ENCODE measurements at places on chromosomes 5 and 9.

DNA sequence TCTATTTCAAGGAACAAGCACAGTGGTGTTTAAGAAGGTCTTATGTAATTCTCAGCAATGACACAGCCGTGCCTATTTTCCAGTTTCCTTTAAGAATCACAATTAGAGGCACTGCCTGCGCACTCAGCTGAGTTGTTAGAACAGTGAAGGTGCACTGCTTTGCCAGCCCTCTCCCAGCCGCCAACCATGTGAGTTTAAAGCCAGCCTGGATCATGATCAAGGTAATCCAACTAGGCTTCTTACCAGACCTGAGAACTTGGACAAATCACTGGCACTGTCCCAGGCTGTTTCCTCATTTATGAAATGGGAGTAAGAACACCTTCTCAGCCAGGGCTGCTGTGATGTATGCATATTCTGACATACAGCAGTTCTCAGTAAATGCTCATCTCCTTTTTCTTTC, 99.6 kb downstream of the ASTN2 start:
- no peak for DNase-seq

DNA sequence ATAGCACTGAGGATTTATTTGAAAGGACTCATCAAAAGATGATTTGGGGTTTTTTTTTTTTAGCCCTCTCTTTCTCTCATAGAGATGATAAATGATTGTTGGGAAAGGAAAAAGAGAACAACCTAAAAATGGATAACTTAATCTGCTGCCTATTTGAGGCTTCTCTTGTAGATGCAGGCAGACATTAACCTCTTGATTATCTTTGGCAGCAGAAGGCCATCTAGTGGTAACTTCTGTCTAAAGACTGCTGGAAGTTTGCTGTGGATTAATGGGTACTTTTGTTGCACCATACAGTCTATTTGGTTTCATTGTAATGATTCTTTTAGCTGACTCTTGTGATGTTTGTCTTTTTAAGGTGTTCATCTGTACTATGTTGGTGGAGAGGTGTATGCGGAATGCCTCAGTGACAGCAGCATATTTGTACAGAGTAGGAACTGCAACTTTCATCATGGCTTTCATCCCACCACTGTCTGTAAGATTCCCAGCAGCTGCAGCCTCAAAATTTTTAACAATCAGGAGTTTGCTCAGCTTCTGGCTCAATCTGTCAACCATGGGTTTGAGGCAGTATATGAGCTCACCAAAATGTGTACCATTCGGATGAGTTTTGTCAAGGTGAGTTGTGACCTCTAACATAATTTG, 18.8 kb downstream of the SMIM32 start:
- DNase-seq, result peak; percentile 43

GRCh38 chr9:16458696-16459420, 411.6 kb downstream of the BNC2 start:
- DNase-seq, result no peak

GRCh38 chr5:127754259-127754658, 51.1 kb downstream of the CCDC192 start:
- no peak for DNase-seq

GRCh38 chr9:74951107-74951720, 1.5 kb downstream of the C9orf40 start:
- DNase-seq, result no peak

- DNase-seq, result no peak
Observed at GRCh38 chr9:33128570-33128969, 38.6 kb downstream of the B4GALT1 start.

DNA sequence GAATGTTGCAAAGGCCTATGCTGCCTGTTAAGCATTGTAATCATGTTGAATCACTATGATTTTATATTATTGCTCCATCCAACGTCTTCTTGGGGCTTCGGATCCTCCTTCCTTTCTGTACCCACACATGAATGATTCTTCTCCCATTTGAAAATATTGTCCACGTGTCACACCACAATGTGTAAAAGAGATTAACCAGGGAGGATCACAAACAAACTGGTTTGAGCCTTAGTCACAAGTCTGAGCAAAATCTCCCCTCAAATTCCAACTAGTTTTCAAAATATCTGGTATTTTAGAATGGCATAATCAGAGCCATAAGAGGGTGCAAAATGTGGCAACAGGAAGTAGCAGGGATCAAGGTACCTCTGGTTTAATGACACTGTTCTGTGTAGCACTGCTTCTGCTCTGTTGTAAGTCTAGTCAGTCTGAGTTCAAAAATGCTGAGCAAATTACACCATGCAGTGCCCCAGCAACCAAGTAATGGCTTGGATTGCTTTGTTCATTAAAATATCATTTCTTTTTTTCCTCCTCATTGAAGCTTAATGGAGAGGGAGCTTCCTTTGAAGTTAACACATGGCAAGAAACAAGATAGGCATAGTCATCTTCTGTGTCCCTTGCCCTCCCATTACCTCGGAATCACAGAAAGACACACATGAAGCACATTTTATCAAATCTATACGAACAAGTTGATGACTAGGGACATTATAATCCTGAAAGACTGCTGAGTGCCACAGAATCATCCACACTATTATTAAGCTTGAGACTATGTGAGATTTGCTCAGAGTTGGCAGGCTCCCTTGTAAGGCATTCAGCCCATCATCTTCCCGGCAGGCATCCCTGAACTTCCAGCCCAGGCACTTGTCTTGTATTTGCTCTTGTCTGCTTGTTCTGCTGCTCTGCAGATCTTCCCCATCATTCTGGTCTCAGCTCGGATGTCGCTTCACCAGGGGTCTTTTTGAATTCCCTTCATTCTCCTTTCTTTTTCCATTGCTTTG, 102.0 kb upstream of the PRLR start:
- no peak for DNase-seq

- DNase-seq, result no peak
Observed at GRCh38 chr9:93054758-93055704, 3.5 kb upstream of the SUSD3 start.

DNA sequence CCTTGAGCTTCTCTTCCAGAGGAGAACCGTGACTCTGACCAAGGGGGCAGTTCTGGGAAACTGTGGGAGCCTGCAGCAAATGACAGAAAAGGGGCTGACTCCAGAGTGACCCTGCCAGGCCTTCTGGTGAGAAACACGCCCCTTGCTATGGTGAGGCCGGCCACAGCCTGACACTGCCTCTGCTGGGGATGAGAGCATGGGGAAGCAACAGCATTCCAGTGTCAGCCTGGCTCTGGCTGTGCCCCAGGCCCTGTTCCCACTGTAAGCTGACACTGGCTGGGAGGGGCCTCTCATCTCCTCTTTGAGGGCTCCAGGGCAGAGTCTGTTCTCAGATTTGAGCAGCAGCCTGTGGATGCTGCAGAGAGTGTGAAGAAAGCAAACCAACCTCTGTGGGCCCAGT, 180.0 kb upstream of the IL12B start:
- no peak for DNase-seq

DNA sequence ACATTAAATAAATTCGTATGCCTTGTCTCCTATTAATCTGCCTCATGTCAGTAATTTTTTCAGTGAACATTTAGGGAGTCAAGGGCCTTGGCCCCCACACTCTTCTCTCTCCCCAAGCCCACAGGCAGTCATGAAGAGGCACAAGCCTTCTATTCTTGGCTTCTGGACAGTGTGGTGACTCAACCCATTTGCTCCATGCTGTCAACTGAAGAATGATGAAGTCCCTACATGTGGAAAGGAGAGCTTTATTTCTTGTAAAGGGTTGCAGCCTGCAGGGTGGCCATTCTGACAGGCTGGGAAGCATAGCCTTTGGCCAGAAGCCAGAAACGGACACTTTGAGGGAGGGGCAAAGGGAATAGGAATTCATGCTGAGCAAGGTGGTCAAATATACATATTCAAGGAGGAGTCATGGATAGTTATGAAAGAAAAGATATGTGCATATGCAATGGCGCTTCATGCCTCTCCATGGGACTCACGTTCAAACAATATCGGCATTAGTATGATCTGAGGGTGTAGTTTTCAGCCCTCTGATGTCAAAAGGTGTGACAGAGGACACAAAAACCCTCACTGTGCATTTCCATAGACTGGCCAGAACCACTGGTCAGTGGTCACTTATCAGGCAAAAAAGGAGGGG, 31.3 kb downstream of the ANKRA2 start:
- no peak for DNase-seq

GRCh38 chr5:98963019-98963418, 34.2 kb upstream of the CHD1 start:
- DNase-seq, result no peak

- DNase-seq, result no peak
Observed at GRCh38 chr5:77638763-77639671, 504 bp upstream of the OTP start.

- DNase-seq, result no peak
Observed at GRCh38 chr9:38112456-38112855, 43.4 kb upstream of the SHB start.

DNA sequence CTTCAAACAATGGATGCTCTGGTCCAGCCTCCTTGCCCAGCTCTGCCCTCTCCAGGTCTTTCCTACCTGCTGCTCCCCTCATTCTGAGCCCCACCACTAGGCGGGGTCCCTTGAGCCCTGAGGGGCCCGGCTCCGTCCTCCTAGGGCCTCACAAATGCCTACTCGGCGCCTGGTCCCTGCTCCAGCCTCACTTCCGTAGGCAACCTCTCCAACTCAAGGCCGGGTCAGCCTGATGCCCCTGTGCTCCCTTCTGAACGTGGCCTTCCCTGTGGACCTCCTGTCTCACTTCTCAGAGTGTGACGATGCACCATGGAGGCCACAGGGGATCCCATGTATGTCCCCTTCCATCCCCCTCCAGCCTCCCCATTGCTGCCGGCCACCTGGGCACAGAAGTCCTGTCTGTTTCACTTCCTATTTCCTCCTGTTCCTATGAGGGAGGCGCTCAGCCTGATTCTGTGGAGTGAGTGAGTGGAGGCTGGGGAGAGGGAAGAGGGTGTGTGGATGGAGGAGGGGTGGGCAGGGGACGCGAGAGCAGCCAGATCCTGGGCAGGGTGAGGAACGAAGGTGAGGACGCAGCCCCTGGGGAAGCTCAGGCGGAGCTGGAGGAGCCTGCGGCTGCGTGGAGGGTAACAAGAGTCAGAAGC, 127.2 kb upstream of the FAM120A start:
- no peak for DNase-seq

DNA sequence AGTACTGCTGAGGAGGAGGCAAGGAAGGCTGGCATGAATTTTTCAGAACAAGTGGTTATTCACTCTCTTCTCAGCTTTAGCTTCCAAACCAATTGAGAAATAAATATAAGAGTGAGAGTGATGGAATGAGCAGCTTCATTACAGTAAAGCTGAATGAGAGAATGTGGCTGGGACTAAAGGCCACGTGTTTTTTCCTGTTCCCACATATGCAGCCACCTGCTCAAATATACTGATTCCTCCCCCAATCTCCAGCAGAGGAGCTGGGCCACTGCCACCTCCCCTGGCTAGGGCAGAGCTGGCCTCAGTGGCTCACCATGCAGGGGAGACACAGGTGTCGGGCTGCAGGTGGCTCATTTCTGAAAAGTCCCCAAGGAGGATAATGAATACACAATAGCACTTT, 1505.3 kb upstream of the WWC1 start:
- DNase-seq, result no peak

DNA sequence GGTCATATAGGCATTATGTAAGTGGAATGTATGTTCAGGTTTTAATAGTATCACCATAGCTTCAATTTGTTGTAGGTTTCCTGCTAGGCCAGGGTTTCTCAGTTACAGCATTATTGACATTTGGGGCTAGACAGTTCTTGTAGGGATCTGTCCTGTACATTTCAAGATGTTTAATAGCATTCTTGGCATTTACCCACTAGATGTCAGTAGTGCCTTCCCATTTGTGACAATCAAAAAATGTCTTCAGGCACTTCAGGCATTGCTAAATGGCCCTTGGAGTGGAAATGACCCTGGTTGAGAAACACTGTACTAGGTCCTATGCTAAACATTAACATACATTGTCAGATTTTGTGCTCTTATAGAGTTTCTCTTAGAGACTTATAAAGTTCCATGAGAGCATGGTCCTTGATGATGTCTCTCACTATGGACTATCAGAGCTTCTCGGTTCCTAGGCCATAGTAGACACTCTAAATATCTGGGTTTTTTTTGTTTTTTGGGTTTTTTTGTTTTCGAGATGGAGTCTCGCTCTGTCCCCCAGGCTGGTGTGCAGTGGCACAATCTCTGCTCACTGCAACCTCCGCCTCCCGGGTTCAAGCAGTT, 1.4 kb downstream of the KIF20A start:
- DNase-seq, result peak; percentile 58

DNA sequence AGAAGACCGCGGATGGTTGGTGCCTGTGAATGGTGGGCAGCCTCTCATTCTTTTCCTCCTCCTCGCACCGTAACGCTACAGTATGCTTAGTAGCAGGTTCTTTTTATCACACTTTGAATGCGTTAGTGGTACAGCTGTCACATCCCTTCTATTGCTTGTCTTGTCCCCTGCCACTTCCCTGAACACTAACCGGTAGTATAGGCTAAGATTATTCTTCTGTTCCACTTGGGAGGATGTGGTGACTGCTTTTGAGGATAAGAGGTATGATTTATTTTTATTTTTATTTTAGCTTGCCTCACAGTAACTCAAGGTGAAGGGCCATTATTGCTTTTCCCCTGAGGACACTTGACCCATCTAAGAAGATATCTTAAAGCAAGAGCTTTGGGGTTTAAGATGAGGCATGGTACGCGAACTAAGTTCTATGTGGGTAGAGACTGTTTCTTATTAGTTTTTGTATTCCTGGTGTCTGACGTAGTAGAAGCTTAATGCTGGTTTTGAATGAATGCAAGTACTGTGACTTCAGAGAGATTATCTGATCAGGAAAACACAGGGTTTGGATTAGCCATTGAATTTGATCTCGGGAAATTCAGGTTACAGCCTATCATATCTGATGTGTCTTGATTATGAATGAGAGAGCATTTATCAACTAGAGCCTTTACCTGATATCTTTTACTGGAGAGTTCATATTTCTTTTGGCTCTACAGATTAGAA, 951 bp downstream of the UNC13B start:
- no peak for DNase-seq

- no peak for DNase-seq
Observed at GRCh38 chr5:50740832-50741231, 74.4 kb downstream of the PARP8 start.

DNA sequence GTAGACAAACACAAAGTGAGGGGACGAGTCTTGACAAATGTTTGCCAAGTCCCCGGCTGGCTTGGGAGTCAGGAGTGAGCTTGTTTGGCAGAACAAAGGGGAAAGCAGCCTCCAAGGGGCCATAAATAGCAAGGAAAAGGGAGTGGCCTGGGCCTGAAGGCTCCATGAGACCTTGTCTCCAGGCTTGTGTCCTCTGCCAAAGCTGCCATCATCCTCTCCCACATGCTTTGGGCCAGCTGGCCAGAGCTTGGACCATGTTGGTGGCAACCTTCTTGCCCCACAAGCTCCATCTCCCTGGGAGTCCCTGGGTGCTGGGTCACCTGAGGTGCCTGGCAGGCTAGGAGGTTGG, 13.3 kb upstream of the PITX1 start:
- DNase-seq, result no peak

DNA sequence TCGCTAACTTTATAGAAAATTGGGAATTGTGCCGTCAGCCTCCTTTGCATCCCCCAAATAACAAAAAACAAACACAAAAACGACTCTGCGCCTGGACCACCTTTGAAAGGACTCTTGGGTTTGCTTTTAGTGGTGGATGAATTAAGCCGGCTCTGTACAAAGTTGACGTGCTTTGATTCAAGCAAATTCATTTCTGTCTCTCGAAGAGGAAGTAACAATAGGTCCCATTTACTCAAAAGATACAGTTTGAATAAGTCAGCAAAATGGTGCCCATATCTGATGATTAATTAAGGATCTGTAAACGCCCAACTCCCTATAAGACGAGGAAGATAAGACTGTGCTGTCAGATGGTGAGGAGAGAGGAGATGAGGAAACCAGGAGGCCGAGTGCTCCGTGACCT, 67.8 kb downstream of the AK8 start:
- DNase-seq, result no peak

GRCh38 chr5:124599028-124599973, 147.1 kb downstream of the ZNF608 start:
- peak; percentile 52 for DNase-seq

Data from germinal center (tissue), 1 donor.